ENCODE measurements at places on chromosomes 1 and 21.

- DNase-seq, result no peak
Measured at GRCh38 chr1:44223187-44223610, 9.9 kb downstream of the DMAP1 start.

- DNase-seq, result no peak
Measured at GRCh38 chr1:75567191-75567590, 43.7 kb downstream of the SLC44A5 start.

- no peak for DNase-seq
Measured at GRCh38 chr1:159830722-159831121, 4.0 kb downstream of the SLAMF8 start.

DNA sequence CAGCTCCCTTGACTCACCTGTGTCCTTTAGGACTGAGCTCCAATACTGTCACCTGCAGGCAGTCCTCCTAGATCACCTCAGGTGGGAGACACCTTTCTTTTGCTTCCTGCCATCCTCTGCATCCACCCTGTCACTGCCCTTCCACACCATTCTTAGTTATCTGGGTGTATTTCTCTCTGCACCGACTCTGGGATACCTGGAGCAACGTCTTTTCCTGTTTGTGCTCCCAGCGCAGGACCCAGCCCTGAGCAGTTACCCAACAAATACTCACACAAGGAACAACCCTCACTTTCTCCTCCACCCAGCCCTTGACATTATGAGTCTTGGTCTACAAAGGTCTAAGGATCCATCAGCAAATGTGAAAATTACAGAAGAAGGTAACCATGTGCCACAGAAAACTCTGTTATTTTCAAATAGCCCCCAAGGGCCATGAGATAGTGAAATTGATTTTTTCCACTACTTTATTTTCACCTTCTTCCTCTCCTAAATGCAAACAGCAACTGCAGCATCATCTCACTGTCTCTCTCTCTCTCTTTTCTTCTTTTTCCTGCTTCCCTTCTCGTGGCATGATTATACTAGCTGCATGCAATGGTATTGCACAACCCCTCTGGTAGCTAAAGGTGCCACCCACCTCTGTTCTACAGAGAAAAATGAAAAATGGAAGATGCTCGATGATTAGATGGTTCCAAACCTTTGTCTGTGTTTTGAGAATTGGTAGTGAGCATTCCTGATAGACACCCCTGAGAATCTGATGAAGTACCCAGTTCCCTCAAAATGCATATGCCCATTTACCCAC, 89.0 kb downstream of the MIS18A start:
- DNase-seq, result no peak

- DNase-seq, result no peak
Measured at GRCh38 chr1:3627515-3628253, 2.9 kb downstream of the TPRG1L start.

- no peak for DNase-seq
Measured at GRCh38 chr1:205239078-205239477, 11.3 kb downstream of the TMCC2 start.

DNA sequence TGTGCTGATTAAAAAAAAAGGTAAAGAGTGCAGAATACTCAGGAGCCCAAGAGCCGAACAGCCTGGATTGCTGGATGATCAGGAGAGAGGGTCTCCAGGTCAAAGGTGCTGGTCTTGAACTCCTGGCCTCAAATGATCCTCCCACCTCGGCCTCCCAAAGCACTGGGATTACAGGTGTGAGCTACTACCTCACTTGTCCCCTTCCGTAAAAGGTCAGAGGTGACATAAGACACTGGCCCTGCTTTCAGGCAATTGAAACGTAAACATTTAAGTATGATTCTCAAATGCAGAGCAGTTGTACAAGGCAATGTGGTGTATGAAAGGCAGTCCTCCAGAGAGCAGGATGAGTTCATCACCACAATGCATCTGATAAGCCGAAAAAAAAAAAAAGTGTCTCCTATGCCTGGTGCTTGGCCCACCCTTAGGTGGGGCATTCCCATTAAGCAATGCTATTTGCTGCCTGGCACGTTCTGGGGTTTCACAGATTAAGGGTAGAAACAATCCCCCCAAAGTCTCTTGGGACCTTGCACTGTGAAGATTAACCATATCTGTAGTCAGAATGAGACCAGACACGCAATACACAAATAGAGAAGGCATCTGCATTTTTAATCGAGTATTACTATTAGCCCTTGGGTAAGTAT, 47.7 kb downstream of the PARP1 start:
- DNase-seq, result no peak

DNA sequence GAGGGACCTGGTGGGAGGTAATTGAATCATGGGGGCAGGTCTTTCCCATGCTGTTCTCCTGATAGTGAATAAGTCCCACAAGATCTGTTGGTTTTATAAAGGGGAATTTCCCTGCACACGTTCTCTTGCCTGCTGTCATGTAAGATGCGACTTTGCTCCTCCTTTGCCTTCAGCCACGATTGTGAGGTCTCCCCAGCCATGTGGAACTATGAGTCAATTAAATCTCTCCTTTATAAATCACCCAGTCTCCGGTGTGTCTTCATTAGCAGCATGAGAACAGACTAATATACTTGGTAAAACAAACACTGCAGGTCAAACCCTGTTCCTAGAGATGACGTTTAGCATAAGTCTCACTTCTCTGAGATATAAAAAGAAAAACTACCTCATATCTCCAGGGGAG, 148.3 kb downstream of the MATN1 start:
- DNase-seq, result no peak

GRCh38 chr1:153422450-153423068, 6.2 kb downstream of the S100A7A start:
- DNase-seq, result peak; percentile 62

DNA sequence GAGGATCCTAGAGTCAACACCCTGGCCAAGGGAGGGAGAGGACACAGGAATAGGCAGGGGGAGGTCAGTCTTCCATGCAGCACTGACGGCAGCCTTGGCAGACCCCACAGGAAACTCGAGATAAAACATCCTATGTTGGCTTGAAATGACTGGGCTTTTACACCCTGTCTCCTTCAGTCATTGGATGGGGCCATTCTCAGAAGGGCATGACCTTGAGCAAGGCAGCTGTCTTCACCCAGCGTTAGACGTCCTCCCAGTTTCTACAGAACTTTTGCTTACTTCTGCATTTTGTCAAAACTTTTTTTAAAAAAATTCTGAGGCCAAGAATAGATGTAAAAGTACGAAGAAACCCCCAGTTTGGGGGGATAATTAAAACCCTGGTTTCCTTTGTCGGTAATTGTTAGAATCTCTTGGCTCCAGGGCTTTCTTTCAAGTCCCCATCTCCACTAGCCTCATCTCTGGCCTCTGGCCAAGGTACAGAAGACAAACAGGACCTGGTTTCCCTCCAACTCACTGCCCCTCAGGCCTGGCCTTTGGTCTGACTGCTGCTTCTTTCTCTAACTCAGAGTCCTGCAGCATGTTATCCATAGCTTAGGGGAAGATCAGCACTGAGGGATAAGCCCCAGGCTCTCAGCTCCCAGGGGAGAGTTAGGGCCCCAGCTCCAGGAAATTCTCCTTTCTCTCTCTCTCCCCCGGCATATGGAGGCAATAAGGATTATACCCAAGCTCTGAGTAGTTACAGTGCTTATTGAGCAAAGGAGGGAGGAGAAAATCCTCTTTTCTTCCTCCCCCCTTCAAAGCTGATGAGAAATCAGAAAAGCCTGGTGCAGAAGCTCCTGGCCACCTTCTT, 51.6 kb upstream of the KCND3 start:
- DNase-seq, result no peak

DNA sequence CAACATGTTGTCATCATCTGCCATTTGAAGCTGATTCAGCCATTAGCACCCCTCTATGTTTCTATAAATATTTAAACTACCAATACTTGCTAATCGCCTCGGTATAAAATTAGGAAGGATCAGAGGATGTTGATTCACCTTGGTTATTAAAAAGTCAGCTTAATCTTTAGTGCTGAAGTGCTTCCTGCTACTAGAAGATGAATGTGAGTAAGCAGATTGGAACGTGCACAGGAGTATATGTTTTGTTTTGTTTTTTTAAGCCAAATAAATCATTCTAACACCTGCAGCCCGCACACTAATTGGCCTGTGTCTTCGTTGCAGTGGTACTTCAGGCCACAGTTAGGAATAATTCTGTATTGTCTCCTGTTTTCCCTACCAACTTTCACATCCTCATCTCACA, 485.7 kb downstream of the AJAP1 start:
- DNase-seq, result no peak

GRCh38 chr1:155007251-155007828, 4.7 kb downstream of the ZBTB7B start:
- no peak for DNase-seq

DNA sequence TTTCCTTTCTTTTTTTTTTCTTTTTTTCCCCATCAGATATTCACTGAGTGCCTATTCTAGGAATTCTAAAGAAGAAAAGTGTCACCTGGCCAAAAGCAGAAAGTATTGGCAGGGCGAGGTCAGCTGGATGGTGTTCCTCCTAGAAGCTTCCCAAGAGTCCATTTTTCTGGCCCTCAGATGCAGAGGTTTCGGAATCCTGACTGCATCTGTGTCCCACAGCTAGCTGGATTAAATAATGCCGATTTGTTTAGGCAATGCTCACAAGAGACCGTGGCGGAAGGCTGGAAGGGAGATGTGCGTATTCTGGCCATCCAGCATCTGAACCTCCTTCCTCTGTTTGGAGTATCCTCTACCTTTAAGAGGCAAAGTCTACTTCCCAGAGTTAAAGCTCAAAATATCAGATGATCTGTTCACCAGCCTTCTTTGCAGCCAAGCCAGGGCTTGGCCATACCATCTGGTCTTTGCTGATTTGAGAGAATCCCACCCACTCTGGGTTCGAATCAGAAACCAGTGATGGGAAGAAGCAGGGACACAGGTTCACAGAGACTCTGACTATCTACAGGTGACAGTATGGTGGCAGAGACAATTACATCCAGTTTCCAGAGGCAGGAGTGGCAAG, 5.4 kb upstream of the TENT5C start:
- DNase-seq, result no peak

DNA sequence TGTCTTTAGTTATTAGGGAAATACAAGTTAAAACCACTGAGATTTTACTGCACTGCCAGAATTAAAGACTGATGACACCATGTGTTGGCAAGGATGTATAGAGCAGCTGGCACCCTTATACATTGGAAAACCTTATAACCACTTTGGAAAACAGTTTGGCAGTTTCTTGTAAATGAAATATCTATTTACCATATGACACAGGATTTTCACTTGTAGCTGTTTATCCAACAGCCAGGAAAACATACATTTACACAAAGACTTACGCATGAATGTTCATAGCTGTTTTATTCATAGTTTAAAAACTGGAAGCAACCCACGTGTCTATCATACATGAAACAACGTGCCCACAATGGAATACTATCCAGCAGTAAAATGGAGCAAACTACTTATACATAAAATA, 45.3 kb downstream of the PRRC2C start:
- DNase-seq, result no peak

GRCh38 chr1:31744165-31744888, 19.8 kb downstream of the ADGRB2 start:
- DNase-seq, result no peak

DNA sequence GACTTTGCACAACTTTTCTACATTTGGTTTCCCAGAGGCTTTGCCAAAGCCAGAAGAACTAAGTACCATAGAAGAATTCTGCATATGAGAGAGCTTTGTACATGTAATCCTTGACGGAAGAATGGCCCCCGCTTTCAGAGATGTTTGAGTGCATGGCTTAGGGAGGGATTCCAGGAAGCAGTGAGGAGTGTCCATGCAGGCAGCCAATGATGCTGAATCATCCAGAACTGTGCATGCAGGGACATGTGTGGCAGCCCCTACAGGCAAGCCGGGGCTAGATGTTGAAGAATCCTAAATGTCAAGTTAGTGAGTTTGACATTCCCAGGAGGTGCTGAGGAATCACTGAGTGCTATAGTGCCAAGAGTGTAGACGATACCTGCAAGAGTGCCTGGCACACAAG, 9.9 kb upstream of the HAO2 start:
- peak; percentile 15 for DNase-seq

DNA sequence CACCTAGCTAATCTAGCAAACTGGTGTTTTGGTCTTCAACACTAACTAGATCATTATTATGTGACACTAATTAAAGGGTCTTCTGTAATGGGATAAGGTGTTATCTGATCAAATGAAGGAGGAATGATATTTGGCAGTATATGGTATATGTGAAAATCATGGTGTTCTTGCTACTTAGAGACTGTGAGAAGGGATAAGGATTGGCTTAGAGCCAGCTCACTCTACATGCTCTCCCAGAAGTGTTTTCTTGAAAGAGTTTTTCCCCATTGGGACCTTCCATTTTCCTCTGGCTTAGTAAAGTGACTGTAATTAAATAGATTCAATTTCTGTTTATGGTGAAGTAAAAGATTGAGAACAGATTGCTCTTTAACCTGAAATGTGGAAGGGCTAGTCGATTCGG, 71.2 kb upstream of the RGL1 start:
- no peak for DNase-seq

GRCh38 chr1:147892216-147892615, 10.4 kb upstream of the GJA8 start:
- peak; percentile 17 for DNase-seq

DNA sequence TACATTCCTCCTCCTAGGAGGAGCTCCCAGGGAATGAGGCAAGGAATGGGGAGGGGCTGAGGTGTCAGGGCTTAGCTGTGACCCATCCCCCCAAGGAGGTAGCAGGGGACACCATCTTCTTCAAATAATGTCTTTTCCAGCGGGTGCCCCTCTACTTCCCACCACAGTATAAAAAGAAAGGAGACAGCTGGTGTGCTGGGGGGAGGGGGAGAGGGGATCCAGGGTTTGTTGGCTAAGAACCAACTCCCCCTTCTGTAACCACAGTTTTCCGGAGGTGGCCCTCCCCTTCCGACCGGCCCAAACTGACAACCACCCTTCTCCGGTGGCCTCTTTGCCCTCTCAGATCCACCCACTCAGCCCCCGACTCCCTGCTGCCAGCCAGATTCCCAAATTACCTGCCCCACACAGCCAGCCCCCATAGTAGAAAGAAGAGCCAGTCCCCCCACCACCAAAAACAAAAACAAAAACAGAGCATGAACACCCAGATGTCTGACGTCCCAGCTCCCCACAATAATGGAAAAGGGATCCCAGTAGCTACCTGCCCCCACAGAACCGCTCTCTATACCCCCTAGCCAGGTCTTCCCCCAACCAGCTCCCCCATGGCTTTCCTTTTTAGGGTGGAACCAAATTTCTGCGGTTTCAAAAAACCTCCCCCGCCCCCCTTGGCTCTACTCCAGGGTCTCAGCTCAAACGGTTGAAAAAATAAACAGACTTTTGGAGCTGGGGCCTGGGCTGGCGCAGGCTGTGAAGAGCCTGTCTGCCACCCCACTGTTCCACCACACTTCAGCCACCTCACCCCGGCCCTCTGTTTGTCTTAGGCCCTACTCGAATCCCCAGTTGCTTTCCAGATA, 2.1 kb downstream of the ARHGEF2 start:
- peak; percentile 84 for DNase-seq

GRCh38 chr1:173995475-173995874, 26.7 kb downstream of the RC3H1 start:
- no peak for DNase-seq

DNA sequence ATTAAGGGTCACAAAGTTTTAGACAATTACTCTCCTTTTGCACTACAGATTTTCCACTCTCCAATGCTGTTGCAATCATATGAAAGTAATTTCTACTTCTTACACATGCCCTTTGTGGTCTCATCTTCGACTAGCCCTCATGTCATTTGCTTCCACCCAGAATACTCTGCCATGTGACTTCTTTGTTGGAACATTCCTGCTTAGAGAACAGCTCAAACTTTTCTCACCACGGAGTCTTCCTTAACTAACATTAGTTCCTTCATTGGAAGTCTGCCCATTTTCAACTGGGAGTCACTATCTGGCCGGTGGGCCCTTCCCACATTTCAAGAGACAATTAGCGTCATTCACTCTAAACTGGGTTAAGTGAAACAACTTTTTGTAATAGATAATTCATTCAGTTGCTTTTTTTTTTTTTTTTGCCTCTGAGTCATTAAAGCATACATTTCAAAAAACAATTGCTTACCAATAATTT, 142.6 kb upstream of the PALMD start:
- DNase-seq, result no peak

Measured in EL (cell line).